ENCODE measurements at places on chromosomes 6 and 20.

DNA sequence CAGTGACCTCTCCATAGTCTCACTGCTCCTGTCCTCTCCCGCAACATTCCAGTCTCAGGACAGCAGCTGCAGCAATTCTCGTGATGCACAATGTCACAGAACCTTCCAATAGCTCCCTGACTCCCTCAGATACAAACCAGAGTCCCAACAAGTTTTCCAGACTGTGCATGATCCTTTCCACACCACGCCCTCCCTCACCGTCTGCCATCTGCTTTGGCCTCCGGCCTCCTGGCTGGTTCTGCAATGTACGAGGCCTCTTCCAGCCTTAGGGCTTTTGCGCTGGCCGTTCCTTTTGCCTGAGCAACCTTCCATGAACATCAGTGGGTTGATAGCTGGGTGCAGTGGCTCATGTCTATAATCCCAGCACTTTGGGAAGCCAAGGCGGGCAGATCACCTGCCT lies 9.6 kb downstream of the FNDC1 start:
- no peak for DNase-seq

DNA sequence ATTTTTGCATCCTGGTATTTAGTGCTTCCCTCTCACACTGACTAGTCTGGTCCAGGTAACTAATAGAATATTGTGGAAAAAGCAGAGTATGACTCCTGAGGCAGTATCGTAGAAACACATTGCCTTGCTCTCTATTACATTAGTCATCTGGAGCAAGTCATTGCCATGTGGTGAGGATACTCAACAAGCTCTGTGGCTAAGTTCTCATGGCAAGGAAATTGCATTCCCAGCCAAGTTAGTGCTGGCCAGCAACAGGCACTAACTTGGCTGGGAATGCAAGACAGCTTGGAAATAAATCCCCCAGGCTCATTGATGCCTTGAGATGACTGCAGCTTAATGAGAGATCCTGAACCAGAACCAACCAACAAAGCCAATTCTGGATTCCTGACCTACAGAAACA lies 39.7 kb upstream of the HTR1B start:
- no peak for DNase-seq

DNA sequence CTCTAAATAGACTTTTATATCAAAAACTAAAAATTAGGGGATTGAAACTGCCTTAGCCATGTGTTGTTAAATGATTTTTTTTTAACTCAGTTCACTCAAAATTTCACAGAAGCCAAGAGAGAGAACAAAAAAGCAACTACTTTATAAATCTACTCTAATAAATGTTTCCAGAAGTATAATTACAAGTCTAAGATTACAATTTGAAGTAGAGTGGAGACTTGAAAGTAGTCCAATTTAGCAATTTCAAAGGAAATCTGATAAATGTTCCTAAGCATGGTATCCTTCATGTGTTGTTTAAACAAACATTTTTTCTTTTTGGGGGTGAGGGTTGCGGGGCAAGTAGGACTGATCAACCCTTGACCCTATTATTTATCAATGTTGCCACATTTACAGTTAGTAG lies 72.6 kb downstream of the PHIP start:
- no peak for DNase-seq

- no peak for DNase-seq
Measured at GRCh38 chr20:48142516-48142773, 357.2 kb upstream of the SULF2 start.

DNA sequence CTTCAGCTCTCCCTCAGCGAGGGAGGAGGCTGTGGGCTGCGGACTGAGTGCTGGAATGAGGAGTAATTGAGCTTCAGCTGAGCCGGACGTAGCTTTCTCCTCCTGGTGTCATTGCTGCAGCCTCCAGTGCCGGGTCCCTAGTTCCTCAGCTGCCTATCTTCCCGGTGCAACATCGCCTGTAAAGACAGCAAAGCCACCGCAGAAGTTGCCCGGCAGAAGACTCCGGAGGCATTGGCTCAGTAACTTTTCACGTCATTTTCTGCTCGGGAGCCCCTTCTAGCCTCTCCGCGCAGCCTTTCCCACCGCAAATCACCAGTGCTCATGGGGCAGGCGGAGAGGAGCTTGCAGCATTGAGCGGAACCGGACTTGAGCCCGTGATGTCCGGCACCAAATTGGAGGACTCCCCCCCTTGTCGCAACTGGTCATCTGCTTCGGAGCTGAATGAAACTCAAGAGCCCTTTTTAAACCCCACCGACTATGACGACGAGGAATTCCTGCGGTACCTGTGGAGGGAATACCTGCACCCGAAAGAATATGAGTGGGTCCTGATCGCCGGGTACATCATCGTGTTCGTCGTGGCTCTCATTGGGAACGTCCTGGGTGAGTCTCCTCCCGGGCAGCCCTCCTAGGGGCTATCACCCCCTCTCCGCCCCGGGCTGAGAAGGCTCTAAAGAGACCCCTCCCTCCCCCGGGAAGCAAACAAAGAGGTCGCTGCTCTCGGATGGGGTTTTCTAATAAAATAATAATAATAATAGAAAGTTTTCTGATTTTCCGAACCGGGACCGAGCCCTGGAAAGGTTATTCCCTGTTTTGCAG lies at the start of gene HCRTR2:
Gene HCRTR2, plus strand, starts transcription at position 305 of the 816 bp plus-strand sequence. Its CDS starts 73 bp downstream, at position 378.
- peak; percentile 66 for DNase-seq

GRCh38 chr6:44222486-44223318 lies 693 bp upstream of the SLC29A1 start:
- DNase-seq, result no peak

GRCh38 chr20:25258476-25258805 lies 10.6 kb downstream of the PYGB start:
- DNase-seq, result no peak

DNA sequence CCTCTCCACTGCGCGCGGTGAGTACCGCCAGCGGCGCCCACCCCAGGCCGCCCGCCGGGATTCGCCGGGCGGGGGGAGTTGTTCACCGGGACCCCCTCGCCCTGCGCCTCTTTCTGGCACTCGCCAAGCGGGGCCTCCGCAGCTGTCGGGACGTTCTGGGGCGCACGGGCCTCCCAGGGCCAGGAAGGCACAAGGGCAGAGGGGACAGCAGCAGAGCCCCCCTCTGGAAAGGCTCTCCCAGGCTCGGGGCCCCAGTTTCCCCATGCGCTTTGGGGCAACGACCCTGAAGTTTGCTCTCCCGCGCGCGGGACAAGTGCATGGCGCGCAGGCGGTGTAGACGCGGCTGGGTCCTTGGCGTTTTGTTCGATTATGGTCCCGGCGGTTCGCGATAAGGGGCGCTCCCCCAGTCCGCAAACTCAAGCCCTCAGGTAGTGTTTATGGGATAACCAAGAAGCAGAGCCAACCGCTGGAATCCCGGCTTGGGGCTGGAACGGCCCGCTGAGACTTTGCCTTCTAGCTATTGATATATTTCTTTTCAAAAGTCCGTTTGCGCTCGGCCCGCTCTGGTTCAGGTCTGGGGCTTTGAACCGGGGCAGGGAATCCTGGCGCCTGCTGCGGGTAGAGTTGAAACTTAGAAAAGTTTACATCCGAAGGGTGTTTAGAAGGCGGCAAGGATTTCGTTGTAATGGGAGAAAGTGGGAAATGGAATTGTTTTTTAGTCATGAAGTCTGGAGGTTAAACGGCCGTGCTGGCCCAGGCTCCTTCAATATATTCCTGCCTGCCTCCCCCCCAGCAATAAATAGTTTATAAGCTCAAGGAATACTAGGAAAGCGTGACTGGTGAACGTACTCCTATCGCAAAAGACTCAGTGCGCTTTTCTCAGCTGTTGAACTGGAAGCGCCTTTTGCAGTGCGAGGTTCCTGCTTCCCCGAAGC lies 595 bp downstream of the EYA2 start:
- peak; percentile 87 for DNase-seq

- DNase-seq, result no peak
Measured at GRCh38 chr6:39898625-39899024, 35.6 kb downstream of the MOCS1 start.

DNA sequence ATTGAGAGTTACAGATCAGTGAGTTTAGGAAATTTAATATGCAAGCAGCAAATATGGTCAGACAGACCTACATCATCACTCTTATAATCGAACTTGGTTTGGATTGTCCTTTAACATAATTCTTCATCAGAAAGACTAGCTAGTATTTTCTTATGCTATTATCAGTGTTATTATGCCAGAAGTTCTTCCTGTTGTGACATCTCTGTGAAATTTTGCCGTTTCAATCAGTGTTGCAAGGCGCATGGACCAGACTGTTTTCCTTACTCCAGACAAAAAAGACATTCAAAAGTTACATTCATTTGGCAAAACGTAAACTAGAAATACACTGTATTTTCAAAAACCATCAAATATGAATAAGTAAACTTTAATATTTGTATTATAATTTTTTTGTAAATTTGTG lies 5.7 kb upstream of the TENT5A start:
- DNase-seq, result no peak

DNA sequence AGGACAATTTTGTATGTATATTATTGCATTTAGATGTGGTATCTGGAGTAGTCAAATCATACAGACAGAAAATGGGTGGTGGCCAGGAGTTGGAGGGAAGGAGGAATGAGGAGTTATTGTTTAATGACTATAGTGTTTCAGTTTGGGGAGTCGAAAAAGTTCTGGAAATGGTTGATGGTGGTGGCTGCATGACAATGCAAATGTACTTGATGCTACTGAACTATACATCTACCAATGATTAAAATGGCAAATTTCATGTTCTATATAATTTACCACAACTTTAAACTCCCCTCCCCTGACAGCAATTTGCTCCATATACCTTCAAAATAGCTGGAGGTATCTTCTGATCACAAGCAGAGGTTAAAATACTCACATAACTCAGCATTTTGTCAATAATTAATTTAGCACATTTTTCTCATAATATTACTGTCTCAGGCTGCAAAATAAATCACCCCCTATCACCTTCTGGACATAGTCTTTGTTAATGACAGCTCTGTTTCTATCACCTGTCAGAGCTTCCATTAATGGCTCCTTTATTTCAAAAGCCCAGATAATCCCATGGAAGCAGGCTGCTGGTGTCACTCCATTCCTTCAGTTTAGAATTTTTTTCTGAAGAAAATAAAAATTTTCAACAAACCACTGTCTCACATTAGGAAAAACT lies 25.7 kb upstream of the RHAG start:
- peak; percentile 66 for DNase-seq

DNA sequence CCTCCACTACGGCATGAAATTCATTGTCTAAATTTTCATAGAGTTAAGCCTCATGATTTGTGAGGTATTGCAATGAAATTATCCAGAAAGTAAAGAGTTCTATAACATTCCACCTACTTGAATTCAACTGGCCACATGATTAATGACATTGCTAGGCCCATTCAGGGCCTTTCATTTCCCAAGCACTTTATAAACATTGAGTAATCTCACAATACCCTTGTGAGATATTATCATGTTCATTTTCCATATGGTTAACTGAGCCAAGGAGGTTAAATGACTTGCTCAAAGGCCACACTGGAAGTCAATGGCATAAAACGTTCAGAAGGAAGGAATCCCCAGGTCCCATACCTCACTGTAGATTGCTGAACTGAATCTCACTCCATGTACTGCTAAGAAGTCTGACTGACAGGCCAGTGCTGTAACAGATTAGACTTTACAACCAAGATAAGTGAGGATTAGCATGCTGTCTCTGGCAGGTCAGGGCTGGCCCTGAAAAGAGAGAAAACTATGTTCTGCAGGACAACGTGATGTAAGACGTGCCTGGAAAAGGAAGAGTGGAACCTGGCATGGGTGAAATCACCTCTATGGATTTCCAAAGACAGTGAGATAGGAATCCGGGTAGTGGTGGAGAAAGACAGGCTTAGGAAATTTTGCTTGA lies 75.9 kb upstream of the SPACA1 start:
- peak; percentile 71 for DNase-seq

DNA sequence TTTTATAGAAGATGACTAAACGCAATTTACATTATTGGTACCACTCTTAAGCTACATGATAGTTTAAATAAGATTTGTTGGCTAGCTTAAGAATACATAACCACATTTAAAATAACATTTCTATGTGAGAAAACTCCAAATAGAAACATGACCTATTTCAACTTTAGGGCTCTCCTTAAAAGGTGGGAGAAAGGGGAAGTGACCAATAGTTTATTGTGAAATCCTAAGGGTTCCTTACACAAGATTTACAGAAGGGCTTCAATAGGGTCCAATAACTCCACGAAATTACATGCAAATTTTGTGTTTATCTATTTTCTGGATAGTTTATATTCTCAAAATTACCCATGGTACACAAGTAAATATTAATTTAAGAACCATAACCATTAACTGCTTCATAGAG lies 91.6 kb upstream of the DST start:
- no peak for DNase-seq

GRCh38 chr6:71011871-71012371 lies 55.1 kb upstream of the B3GAT2 start:
- peak; percentile 96 for DNase-seq

DNA sequence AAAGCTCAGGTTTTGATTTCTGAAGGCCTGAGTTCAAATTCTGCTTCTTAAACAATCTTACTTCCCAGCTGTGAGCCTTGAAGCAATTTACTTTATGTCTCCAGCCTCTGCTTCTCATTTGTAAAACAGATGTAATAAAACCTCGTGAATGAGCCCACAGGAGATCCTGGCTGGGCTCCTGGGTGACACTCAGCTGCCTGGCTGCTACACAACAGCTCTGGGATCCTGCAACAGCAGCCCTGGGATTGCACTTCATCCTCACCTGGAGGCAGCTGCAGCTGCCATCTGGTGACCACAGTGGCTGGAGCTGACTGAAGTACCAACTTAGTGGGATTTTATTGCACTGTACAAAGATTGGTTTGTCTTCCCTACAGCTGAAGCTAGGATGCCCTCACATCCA lies 98.6 kb downstream of the NDUFAF5 start:
- peak; percentile 45 for DNase-seq

- DNase-seq, result no peak
Measured at GRCh38 chr6:134261766-134262165, 56.1 kb downstream of the SGK1 start.

DNA sequence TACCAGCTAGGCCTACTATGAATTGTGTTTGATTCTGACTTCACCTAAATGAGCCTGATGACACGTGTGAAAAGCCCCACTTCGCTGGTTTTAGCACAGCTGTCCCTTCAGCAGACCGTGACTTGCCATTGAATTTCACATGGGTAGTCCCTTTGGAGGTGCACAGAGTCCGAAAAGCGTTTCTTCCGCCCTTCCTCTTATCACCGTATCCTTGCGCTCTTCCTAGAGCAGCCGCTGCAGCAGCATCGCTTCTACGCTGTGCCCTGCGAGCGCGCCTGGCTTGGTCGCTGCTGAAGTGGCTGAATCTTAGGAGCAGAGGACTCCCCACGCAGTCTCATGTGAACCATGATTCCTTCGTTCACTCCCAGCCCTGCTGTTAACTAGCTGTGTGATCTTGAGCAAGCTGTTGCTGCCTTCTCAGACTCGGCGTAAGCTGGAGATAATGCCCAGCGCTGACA lies 127.0 kb downstream of the PACRG start:
- DNase-seq, result peak; percentile 99

GRCh38 chr6:110147870-110148269 lies 31.6 kb downstream of the WASF1 start:
- no peak for DNase-seq

- DNase-seq, result no peak
Measured at GRCh38 chr20:23112595-23112994, 26.5 kb upstream of the CD93 start.

GRCh38 chr6:160697826-160698225 lies 4.2 kb upstream of the PLG start:
- DNase-seq, result no peak

- DNase-seq, result peak; percentile 36
Measured at GRCh38 chr6:3139090-3139903, 18.0 kb downstream of the TUBB2A start.

Data from NCI-H82 (cell line).